Adrenal gland (tissue), 19 donors: ENCODE measurements at places on chromosomes 5 and 9. TPM values are rescaled to one million over a fixed set of nuclear protein-coding genes. Genes with fewer than 3 reads are reported as not detected.

The SLC25A2 gene
- not detected for total RNA-seq

The CDO1 gene
- total RNA-seq, result 8.3 TPM

The RPL37 gene
- total RNA-seq, result 171 TPM

The EPB41L4B gene
- 16.4 TPM for total RNA-seq

The SPEF2 gene
- total RNA-seq, result 9.3 TPM

The GAPT gene
- total RNA-seq, result 0.56 TPM

DNA sequence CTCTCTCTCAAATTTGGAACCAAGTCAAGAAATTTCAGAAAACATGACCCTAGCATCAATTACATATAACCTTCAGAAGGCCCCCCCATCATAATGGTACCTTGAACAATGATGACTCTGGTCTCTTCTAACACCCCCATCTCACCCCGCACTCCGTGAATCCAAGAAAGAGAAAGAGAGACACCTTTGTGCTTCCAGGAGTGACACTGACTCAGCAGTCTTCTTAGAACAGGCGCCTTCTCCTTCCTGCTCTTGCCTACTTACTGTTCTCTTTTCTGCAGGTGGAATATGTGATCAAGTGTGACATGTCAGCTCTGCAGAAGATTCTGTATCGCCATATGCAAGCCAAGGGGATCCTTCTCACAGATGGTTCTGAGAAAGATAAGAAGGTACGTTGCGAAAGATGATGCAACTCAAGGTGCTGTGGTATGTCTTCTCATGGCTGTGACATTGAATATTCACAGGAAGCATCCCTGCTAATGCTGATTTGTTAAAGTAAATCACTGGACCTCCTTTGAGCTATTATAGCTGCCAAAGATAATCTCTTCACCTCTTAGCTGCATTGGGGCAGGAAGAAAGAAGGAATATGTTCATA lies 81.3 kb downstream of the SMARCA2 start:
- no peak for DNase-seq

DNA sequence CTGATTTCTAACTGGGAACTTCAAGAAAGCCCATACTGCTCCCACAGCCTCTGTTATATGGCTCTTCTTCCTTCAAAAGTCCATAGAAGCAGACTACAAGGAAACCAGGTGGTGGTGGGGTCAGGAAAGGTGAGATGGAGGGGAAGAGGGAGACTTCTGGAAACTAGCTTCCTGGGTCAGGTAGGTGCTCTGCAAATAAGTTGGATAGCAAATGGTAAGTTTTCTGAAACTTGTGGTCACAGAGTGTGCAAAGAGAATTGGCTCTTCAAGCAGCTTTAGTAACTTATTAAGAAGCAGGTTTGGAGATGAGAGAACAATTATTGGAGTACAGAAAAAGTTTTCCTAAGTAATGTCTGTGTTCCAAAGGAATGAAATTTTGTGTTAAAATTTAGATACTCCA lies 316.9 kb downstream of the ADGRV1 start:
- no peak for DNase-seq

DNA sequence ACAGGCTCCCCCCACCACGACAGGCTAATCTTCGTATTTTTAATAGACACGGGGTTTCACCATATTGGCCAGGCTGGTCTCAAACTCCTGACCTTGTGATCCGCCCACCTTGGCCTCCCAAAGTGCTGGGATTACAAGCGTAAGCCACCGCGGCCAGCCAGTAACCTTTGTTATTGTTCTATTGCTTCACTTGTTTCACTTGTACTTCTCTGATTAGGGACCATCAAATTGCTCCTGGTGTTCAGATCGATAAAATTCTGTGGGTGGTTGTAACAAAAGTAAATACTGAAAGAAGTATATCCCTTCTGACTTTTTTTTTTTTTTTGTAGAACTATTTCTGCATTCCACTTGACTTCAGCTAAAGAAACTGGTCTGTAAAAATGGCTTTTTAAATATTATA lies 445.5 kb upstream of the CDH10 start:
- DNase-seq, result no peak

DNA sequence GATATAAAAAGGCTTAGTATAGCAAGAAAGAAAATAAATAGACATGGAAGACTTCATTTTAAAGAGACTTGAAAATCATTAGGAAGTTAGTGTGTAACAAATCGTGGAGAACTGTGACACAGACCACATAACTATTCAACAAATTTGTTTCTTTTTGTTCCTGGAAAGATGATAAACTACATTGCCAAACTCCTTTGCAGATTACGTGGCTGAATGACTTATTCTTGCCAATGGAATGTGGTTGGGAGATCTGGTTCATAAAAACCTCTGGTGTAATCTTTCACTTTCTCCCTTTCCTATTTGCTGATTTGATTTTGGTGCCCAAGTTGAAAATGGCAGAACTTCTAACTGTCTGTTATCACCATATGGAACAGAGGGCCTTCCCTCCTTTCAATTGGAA lies 328.9 kb upstream of the MEF2C start:
- DNase-seq, result no peak

GRCh38 chr9:36401897-36402480 lies 1.9 kb upstream of the RNF38 start:
- DNase-seq, result no peak

DNA sequence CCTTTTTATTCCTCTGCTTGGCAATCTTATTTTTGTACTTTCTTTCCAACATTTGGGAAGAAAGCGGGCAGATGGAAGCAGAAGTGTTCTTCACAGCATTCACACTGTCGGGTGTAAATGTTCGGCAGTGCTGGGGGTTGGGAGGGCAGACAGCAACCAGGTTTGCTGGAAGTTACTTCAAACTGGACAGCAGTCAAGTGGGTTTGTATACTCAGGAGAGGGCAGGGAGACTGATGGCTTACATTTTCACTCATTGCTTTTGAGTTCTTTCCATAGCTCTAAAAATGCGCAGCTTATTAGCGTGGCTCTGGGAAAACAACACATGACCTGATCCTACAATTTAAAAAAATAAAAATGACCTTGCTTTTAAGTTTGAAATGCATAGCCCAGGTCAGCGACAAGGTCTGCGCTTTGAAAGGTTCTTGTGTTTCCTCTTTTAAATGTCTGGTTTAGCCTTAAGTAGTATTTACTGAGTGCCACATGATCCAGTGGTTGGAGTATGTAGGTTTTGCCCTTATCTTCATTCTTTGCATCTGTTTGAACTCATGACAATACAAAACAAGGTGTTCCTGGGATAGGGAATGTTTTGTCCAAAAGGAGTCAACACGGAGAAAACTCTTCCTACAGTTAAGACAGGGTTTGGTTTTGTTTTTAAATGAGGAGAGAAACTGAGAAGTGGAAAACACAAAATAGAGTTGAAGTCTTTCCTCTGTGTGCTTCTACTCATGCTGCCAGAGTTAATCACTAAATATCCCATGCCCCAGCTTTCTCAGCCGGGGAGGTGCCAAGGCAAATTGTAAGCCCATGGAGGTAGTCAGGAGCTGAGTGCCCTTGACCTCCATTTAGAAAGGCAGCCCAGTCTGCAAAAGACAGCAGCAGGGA lies 132.7 kb upstream of the DMRT1 start:
- DNase-seq, result peak; percentile 72

DNA sequence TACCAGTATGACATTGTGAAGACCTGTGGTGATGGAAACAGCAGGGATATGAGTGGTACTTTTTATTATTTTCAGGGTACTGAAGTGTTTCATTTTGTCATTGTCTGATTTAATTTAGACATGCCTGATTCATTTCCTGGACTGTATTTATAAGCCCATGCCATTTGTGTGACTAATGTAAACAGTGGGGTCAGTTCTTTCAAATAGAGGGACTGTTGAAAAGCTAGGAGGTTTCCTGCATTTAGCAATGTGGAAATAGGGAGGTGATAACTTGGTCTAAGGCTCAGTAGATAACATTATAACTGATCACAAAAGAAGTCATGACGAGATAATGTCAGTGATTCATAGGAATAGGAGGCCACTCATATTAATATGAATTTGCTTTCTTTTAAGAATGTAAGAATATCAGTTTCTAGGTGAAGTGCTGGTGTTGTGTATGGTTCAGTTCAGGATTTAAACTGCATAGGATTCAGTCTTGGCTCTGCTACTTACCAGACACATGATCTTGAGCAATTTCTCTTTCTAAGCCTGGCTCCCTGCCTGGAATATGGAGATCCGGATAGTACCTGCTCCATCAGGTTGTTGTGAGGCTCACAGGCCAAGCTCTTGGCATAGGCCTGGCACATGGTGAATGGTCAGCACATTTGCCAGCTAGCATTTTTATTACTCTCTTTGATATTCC lies 7.5 kb downstream of the RASGRF2 start:
- DNase-seq, result no peak

DNA sequence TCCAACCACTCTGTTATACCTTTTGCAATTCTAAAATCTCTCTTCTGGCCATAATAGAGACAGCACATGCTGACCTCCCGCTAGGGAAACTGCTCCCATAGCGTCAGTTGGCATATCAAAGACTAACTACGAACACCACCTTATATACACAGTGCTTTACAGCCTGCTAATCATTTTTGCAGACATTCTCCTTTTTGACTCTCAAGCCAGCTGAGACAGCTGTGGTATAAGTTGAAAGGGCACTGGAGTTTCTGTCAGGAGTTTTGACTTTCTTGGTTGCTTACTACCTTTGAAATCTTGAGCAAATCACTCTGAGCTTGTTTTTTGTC lies 160.2 kb upstream of the TBCA start:
- no peak for DNase-seq

DNA sequence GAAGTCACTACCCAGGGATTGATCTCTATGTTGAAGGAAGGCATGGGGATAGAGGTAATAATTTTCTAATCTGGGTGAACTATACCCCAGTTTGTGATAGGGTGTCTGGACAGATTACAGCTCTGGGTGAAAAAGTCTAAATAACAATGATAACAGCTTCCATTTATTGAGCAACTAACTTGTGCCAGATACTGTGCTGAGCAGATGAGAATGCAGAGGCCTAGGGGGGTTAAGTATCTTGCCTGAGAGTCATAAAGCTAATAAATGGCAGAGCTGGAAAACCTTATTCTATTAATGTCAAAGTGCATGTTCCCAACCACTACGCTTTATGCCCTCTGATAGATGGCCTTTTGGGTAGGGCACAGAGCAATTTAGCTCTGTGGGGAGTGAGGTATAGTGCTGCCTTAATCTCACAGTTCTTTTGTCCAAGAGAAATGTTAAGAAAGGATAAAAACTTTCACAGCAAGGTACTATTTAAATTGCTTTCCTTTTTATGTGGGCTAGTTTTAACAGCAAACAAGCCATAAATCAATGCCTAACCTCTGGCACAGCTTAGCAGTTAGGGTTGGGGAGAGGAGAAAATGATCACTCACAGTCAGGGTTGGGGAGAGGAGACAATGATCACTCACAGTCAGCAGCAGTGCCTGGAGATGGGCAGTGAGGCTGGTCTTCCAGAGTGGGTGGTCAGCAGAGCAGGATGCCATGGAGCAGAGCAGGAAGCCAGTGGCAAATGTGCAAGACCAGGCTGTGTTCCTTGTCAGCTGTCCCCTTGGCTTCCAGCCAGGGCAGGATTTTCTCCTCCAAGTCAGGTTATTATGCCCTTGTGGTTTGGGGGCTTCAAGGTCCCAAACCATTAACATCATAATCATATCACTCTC lies 187.0 kb downstream of the CARTPT start:
- DNase-seq, result no peak

DNA sequence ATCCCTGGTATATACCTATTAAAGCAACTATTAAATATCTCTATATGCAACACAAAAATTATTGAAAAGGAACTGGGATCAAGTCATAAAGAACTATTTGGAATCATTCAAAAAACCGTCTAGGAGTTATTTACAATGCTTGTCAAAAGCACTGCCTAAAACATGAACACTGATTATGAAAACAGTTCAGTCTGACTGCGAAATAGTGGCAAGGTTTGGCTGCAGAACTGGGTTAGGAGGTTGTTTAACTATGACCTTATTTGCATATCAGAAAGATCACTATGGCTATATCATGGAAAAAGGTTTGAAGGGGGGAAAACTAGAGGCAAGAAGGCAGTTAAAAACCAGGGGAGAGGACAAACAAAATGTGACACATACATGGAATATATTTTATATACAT lies 12.0 kb downstream of the FBXW2 start:
- DNase-seq, result no peak

DNA sequence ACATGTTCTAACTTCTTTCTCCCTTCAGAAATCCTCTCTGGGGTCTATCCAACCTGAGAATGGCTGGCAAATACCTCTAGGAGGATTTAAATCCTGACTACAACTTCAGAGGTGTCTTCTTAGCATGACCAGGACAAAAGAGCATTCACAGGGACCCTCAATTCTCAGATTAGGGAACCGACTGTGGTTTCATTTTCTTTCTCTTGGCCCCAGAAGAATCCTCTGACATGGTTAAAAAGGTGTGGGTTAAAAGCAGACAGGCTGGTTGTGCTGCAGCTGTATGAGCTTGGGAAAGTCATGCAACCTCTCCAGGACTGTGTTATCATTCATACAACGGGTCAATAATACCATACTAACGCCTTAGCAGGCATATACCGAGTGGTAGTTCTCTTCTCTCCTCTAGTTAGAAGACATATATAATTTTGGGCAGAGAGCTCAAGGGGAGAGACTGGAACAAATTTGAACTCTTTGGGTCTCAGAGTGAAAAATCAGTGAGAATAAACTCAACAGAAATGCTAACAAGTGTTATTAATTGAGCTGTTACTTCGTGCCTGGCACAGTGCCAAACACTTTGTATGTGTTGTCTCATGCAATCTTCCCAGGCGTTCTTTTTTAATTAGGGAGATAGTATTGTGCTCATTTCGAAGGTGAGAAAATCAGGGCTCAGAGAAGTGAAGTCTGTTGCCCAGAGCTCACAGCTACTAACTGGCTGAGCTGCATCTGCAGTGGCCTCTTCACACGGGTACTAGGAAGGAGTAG lies 35.2 kb downstream of the INSYN2B start:
- DNase-seq, result no peak

- no peak for DNase-seq
Observed at GRCh38 chr5:160685219-160685618, 166.8 kb downstream of the ATP10B start.

DNA sequence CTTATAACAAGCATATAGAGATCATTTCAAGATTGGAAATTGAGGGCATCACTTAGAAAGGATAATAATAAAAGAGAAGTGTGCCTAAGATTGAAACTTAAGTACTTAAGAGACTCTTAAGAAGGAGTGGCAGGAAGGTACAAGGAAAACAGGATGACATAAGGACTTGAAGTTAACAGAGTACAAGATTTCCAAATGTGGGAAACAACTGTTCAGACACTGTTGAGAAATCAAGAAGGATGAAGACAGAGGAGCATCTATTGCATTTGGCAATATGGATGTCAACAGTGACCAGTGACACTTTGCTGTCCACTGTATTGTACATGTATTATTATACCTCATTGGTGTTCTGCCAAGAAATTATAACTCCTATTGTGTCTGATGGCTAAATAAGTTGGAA lies 157.8 kb upstream of the PTGER4 start:
- DNase-seq, result no peak

DNA sequence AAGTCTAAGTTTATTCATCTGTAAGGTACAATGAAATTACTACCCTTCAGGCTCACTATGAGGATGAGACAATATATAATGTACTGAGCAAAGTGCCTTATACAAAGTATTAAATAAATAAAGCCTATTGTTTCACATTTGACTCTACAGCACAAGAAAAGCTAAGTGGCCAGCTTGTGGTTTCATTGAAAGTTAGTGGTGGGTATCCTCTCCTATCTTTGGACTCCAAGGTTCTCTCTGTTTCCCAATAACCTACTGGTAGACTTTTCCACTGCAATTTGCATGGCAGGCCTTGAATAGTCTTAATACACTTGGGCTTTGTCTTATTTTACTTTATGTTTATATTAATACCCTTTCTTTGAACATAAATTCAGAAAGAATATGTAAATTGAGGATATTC lies 262.7 kb downstream of the DEPDC1B start:
- DNase-seq, result no peak
